Jurkat, Clone E6-1 (cell line): ENCODE measurements at places on chromosomes 5 and 9.

- DNase-seq: no peak
These were observed 227.4 kb downstream of the MAN2A1 start for GRCh38 chr5:109917154-109917546.

DNA sequence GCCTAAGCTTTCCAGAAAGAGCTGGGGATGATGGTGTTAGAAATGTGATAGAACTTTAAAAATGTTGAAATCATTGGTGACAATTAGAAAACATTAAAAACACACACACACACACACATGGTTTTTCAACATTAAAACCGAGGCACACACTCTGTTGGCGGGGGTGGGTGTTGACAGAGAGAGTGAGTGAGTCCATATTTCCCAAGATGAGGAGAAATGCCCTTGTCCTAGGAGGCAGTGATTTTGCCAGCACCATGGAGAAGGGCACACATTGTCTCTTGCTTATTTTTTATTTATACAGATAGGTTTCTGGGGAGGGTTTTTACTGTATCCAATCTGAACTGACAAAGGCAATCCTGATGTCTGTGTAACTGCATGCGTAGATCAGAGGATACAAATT lies 152.5 kb downstream of the INSYN2B start:
- no peak for DNase-seq

DNA sequence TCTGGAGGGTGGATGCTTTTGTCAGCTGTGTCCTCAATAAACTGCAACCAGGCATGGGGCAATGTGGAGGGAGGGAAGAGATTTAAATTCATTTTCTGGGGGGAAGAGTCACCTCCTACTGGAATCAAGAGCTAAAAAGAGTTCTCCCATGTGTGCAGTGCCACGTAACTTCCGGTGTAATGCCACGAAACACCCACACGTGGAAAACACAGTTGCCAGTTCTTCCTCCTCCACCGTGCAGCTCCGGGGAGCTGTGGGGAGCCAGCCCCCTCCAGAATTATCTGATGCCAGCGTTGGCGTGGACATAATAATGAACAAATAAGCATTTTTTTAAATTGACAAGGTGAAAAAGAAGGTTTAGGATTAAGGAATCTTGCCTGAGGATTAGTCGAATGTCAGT lies 32.1 kb upstream of the MED10 start:
- no peak for DNase-seq

DNA sequence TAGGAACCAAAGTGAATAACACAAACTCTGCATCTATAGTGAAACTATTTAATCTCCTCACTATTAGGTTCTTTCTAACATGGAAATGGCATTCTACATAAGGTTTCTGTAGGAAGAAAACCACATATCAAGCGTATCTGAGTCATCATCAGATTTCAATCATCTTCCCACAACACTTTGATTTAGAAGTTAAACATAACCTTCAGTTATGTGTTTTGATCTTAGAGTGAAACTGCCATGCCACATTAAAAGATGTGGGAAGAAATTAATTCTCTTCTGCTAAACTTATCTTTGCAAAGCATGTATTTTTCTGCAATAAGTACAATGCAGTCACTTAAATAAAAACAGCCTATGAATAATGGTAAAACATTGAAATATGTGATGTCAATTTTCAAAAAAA lies 55.0 kb downstream of the MEF2C start:
- DNase-seq: peak; percentile 71

- no peak for DNase-seq
These were observed 10.6 kb downstream of the NIPAL4 start for GRCh38 chr5:157470631-157471030.

DNA sequence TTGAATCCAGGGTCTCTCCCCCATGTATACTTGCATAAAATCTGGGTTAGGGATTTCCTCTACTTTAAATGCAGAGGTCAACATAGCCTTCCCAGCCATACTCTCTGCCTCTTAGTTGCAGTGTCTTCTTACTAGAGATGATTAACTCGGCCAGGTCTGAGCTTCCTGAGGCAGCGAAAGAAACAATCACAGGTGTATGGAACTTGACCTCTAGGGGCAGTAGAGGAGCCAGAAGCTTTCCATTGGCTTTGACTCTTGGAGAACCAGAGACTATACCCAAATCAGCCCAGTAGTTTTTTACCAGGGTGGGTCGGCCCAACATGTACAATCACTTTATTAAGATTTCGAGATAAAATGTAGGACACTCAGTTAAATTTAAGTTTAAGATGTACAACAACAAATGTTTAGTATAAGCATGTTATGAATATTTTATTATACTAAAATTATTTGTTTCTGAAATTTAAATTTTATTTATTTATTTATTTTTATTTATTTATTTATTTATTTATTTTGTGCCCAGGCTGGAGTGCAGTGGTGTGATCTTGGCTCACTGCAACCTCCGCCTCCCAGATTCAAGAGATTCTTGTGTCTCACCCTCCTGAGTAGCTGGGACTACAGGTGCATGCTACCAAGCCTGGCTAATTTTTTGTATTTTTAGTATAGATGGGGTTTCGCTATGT lies 48.0 kb upstream of the DMRT3 start:
- peak; percentile 23 for DNase-seq

DNA sequence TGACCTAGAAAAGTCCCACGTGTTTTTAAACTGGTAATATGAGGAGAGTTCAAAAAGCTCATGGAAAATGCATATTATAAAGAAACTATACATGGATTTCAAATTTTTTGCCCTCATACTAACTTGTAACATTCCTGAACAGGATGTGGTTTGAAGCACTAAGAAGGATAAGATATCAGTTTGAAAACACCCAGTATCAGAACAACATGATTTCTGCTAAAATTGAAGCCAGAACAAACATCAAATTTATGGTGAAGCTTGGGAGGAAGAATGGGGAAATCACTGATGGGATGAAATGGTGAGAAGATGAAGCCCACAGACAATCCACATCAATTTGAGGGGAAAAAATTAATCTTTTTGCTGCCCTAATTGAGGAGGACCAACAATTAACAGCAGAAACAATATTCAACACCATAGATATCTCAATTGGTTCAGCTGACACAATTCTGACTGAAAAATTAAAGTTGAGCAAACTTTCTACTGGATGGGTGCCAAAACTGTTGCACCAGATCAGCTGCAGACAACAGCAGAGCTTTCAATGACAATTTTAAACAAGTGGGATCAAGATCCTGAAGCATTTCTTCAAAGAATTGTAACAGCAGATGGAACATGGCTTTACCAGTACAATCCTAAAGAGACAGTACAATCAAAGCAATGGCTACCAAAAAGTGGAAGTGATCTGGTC lies 113.2 kb upstream of the SNX2 start:
- DNase-seq: no peak

GRCh38 chr5:55913466-55914413 lies 62.6 kb downstream of the IL31RA start:
- DNase-seq: no peak

GRCh38 chr5:81388169-81388568 lies 5.8 kb downstream of the ACOT12 start:
- no peak for DNase-seq

DNA sequence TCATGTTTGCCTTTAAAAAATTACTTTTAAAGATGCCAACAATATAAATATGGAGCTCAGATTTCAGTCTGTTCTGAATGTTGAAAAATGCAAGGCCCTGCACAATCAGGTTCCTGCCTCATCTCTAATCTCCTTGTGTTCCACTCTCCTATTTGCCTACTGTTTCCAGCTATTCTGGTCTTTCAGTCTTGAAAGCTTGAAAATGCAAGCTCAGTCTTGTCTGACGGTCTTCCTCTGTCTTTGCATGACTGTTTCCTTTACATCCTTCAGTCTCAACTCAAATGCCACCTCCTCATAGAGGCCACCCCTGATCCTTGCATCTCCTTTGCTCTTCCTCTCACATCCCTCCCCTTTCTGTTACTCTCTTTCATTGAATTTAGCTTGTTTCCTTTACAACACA lies 354.9 kb downstream of the KIF4B start:
- DNase-seq: no peak

DNA sequence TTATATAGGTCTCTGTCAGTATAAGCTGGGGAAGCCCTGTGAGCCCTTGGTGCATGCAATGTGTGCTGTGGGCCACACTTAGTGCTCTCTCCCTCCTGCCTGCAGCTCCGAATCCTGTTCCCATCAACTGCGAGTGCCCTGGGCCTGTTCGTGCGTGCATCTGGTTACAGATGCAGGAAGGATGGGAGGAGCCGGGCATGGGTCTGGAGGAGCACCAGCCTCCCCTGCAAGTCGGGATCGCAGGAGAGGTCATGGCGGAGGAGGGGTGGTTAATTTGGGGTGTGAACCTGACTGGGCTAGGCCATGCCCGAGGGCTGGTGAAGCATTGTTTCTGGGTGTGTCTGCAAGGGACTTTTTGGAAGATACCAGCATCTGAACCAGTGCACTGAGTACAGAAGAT lies 274.6 kb upstream of the IRX4 start:
- DNase-seq: no peak

DNA sequence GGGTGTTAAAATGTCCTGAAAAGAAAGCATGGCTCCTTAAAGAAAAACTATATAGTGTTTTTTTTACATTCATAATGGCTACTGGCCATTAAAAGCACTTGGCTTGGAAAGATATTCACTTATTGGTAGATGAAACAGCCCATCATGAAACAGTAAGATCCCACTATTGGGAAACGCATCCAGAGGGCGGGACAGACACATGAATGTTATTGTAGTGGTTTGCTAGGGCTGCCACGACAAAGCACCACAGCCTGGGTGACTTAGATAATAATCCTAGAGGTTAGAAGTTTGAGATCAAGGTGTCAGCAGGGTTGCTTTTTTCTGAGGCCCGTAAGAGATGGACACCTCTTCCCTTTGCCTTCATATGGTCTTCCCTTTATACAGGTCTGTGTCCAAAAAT lies 139.4 kb upstream of the ANKH start:
- DNase-seq: no peak

DNA sequence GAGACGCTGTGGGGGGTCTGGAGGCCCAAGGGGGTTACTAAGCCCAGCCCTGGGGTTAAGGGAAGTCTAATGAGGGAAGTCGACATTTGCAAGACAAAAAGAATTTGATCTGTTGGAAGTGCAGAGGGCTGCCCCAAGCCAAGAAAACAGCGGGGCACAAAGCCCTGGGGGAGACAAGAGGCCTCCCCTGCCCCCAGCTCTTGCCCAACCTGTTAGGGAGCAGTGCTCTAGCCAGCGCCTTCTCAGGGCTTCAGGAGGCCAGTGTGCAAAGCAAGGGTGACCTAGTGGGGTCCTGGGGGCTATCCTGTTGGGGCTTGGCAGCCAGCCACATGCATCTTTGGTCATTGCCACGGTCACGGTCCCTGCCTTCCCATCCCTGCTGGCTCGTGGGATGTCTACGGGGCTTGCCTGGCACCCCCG lies 25.2 kb downstream of the GFI1B start:
- no peak for DNase-seq

- no peak for DNase-seq
These were observed 9.2 kb upstream of the OTULINL start for GRCh38 chr5:14572385-14572784.

DNA sequence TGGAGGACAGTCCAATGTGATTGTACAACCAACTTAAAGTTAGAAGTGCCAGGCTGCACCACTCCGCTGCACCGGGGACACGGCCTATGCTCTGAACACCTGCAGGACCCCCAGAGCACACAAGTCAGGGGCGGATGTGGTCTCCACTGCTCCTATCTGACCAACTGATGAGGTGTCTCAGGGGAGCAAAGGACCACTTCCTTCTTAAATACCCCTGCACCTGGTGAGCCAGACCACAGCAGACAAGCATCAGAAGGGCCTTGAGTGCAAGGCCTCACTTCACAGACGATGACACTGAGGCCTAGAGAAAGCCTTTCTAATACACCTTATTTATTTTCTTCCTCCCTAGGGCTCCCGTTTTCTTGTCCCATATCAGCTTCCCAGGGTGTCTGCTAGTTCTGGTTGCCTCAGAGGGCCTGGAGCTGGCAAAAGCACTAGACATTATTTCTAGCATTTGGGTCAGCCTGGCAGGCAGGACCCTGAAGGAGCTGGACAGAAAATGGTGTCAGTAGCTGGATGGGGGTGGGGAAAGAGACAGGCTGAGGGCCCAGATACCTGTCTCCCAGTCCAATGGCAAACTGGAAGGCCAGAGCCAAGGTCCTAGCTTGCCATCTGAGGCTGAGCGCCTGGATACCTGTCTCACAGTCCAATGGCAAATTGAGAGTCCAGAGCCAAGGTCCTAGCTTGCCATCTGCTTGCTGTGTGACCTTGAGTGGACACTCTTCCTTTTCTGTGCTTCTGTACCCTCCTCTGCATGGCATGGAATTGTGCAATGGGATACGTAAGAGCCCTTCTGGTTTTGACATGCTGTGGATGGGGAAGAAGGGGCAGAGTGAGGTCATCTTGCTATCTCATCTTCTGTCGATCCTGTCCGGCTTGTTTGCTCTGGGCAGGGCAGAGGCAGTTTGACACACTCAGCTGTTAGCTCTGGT lies 9.0 kb downstream of the CCDC69 start:
- DNase-seq: peak; percentile 99

DNA sequence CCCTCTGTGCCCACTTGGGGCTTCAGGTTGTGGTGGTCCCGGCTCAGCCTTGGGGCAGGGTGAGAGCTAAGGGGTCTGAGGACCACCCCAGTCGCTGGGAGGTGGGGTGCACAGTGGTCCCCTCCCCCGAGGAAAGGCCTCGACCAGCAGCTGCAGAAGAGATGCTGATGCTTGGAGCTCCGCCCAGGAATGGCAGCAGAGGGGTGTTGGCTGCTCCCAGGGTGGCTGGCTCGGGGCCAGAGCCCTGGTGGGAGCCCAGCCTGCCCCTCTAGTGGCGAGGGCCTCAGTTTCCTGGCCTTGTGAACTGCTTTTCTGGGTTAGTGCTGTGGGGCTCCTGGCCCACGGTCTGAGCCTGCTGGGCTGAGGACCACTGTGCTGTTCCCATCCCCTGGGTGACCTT lies 1.2 kb downstream of the DIPK1B start:
- no peak for DNase-seq

DNA sequence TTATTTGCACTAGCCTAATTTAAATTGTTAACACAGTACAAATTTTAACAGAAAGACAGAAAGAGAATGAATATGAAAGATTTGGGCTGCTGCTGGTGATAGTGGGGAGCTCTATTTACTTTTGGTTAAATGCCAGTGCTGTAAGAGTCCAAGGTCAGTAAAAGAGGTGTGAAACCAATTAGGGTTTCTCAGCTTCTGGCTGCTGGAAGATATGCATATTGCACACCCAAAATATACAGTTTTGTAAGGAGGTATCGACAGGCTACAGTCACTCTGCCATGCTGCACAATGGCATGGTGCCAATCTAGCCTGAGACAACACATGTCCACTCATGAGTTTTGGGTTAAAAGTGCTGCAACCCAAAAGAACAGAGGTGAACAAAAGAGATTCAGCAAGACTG lies 79.3 kb downstream of the PPP2R2B start:
- DNase-seq: no peak

DNA sequence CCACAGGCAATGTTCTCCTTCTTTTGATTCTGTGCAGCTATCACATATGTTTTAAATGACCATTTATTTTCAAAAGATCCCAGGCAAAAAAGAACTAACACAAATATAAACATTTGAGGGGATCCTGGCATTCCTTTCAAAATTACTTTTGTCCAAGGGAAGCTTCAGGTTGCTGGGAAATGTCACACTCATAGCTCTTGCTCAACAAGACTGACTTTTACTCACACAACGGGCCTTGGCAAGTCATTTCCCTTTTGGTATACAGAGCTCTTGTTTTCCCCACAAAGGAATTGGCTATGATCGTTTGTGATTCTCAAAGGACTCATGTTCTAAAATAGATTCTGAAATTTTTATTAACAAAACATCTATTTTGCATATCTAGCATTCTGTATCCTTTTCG lies 4.5 kb upstream of the PALM2AKAP2 start:
- no peak for DNase-seq
